ENCODE measurements at places on chromosomes 11 and 22.

DNA sequence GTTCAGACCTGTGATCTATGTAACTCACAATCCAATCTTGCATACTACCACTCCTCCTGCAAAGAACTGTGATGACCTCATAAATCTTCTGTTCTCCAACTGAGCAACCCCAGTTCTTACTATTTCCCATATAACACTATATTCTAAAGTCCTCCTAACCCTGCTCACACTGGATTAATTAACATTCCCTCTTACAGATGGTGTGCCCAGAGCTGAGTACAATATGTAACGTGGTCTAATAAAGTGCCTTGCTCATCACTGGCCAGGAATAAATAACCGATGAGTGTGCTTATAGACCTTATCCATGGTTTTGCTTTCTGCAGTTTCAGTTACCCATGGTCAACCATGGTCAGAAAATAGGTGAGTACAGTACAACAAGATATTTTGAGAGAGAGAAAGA is 28.6 kb downstream of the PRCP start:
- no peak for DNase-seq

DNA sequence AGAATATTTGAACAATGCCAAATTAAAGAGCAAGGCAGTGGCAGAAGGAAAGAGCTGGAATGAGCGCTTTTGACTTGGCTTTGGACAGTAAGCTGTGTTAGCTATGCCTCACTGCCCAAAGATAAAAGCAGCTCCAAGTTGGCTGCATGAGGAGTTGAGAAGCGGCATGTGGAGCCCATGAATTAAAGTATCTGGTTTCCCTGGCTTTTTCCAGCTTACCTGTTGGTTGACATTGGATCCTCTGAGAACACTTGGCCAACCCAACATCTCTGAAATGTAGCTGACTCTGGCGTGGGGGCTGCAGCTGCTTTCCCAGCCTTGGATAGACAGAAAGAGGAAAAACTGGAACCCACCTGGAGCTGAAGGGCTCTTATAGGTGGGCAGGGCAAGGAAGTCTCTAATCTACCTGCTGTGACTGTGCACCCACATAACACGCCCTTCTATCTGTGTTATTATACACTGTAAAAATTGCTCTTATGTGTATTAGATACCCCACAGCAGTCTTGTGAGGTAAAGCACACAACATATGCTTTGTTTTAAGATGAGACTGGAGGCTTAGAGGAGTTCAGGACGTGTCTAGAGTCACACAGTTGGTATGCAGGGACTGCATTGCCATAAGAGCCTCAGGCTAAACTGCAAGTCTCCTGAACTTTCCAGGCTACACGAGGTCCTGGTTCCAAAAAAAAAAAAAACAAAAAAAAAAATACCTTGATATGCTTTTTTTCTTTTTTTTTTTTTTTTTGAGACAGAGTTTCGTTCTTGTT is 5.8 kb downstream of the UBASH3B start:
- DNase-seq: peak; percentile 65

DNA sequence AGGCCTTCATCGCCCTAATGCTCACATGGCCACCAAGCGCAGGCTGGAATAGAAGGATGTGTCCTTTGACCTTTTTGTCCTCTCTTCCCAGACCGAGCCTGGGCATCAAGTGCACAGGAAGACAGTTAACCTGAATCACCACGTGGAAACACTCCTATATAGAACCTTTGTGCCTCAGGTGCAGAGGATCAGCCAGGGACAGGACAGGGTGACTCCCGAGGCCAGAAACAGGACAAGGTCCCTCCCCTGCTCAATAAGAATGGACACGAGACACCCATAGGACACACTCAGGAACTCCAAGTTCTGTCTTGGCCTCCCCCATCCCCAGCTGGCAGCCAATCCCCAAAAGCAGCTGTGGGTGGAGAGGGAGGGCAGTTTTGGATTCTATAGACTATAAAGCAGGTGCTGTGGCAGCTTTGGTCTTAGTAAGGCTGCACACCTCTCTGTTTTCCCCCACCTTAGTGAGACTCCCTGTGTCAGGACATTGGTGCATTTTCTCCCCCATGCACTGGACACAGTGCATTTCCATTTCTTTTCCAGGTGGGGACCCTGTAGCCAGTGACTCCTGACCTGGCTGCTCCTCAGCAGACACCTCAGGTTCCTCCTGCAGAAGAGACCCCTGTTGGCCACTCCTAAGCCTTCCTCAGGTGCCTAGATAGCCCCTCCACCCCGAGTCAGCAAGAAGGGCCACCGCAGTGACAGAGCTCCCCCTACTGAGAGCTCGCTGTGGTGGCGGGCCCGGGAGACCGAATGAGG is 43.6 kb upstream of the POU2AF1 start:
- DNase-seq: peak; percentile 40

GRCh38 chr11:47408598-47409439 is 429 bp downstream of the SLC39A13 start:
- peak; percentile 56 for DNase-seq

DNA sequence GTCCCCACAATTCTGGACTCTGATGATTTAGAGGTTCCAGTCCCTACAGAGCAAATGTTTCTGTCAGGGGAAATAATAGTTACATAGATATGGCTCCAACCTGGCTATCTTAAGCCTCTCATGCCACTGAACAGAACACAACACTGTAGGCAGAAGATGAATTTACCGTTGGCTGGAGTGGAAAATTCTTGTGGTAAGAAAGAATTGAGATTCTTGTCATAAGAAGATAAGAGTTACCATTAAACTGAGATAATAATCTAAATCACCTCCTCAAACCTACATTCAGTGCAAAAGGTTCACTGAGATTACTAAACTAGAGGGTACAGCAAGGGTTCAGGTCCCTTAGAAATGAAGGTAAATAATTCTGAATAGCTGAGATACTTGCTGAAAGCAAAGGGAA is 10.1 kb upstream of the NAALAD2 start:
- DNase-seq: no peak

DNA sequence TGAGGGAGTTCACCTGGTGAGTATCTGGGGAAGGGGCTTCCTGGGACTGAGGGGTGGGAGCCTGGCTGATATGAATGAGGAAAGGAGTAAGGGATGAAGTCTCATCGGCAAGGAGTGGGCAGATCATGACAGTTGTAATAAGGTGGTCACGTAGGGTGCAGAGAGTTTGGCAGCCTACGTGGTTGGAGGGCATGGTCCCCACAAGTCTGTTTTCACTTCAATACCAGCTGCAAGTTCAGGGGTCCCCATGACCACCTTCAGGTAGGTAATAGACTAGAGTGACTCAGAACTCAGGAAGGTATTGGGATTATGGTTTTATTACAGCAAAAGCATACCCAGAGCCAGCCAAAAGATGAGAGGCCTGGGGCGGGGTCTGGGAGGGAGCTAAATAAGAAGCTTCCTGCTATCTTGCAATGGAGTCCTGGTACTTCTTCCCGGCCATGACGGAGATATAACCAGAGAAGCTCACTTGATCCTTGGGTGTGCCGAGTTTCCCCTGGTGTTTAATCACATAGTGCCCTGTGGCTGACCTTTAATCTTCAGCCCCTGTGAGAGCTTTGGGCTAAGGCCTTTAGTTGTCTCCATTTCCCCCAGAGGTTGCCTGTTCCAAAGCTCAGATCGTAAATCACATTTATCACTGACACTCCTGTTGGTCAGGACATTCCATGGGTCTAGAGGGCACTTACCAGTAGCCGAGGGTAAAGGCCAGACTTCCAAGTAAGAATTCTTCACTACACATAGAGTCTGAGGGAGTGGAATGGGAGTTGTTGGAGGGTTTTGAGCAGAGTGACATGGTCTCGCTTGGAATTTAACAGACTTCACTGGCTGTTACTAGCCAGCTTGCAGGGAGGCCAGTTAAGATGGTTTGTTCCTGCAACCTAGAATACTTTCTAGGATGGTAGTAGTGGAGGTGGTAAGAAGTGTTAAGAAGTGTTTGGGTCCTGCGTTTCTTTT is 9.1 kb downstream of the SLC3A2 start:
- DNase-seq: no peak

DNA sequence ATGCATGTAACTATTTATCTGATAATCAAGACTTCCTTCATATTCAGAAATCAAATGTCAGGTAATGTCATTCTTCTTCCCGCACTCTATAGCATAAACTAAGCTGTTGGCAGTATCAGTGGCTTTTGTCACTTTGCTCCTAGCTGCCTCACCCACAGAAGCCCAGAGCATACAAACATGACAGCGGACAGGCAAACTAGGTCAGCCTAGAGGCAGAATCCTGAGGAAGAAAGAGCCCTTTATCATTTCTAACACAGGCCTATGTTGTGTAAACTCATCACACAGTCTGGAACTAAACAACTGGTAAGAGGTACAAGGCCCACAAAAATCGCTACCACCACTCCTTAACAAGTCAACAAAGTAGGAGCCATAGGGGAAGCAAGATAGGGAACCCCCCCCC is 21.0 kb downstream of the GUCY1A2 start:
- peak; percentile 44 for DNase-seq

DNA sequence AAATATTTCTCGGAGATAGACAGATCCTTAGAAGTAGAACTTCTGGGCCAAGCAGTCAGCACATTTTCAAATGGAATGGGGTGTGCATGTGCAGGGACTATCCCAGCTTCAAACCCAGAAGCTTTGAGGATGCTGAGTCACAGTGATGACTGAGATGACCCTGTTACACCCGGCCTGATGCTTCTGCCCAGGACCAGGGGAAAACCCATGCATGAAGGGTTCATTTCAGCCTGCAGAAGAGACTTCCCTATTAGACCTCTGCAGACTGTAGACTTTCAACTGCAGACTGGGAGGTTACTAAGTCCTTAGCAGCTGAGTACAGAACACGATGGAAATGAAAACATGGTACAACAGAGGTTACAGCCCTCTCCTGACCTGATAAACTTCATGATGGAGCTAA is 3.6 kb upstream of the OR2AT4 start:
- no peak for DNase-seq

DNA sequence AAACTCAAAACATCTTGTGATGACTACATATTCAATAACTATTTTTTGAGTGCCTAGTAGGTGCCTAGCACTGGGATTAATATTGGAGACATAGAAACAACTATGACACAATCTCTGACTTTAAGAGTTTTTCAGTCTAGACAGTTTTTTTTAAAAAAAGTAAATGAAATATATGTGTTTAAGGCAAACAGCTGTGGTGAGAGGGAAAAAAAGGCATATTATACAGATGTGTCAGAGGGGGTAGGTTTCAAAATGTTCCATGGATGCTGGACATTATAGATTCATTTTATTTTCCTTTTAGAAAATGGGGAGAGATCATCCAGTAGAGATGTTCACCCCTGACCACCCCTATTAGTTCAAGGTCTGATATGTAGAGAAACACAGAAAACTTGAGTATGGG is 90.8 kb downstream of the LUZP2 start:
- DNase-seq: no peak
